ENCODE measurements at places on chromosomes 12 and 14.

GRCh38 chr12:22551624-22552023 lies 7.3 kb upstream of the C2CD5 start:
- no peak for DNase-seq

DNA sequence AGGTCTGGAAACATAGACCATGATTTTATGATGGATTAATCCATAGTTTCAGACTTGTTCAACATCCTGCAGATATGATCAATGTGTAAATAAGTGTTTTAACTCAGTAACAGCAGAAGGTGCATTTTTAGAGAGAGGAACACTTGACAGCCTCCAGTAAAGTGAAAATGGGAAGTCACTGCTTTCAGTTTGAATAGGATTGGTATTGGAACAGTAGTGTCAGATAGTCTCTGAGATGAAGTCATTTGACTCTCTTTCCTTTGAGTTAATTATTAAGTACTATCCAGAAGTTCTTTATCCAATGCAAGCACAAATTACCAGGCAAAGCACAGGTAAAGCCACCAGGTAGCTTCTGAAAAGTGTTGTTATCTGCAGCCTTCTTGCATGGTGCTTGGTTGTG lies 14.5 kb upstream of the NAV3 start:
- DNase-seq: no peak

- no peak for DNase-seq
Observed at GRCh38 chr14:49418789-49419188, 167.4 kb downstream of the RPS29 start.

DNA sequence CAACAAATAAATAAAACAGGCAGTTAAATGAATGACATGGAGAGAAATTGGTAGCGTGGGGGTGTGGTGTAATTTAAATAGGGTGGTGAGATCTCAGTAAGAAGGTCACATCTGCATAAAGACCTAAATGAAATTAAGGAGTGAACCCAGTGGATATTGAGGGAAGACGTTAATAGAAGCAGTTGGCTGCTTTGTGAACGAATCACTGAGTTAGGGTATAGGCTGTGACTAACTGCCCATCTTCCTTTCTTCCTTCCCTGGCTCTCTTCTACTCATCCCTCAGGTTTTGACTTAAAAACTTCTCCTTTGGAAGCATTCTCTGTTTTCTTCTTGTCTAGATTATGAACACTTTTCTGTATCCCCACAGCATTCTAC lies 64.7 kb downstream of the BTG1 start:
- DNase-seq: no peak

DNA sequence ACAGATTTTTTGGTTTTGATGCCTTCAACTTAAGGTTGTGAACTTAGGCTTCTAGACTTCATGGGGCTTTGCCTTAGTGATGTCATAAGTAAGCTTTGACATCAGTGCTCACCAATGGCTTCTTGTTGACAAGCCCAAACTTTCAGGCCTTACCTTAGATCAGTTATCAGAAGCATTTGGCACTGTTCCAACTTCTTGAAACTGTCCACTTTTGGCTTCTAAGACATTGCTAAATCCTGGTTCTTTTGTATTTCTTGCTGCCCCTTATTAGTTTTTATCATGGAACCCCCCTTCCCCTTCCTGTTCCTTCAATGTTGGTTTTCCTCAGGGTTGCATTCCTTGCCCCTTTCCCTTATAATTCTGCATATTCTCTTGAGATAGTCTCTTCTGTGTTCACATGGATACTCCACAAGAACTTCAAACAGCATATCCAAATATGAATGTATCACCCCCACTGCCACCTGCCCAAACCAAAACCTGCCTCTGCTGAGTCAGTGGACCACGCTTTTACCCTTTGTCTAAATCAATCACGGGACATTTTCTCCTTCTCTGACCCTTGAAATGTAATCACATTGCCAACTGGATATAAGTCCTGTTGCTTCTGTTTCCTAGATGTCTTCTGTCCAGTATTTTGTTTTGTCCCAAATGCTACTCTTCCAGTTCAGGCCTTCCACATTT lies 7.9 kb downstream of the PFKM start:
- DNase-seq: no peak

DNA sequence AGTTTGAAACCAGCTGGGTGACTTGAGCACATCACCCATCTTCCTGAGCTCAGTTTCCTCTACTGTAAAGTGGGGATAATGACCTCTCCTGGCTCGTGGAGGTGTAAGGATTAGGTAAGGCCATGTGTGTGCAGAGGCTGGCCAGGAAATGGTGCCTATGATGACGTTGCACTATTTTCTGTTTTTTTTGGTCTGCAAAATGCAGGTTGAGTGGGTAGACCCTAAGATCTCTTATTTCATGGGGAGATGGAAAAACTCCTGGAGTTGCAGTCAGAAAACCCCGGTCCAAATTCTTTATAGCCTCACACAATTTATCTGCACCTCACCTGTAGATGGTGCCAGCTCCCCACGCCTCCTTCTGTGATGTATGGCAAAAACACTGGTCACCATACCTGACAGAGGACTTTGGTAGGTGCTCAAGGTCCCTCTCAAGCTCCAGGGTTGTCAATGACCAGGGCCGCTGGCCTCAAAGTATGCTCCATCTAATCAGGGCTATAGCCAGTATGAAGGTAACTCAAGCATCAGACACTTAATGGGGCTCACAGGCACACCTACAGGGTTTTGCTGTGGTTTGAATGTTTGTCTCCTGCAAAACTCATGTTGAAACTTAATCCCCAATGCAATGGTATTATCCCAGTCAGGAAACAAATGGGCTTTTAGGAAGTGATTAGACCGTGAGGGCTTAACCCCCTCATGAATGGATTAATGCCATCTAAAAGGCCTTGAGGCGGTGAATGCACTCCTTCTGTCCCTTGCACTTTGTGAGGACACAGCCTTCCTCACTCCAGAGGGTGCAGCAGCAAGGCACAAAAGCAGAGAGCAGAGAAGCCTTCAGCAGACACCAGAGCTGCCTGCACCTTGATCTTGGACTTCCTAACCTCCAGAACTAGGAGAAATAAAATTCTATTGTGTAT lies 17.6 kb downstream of the C14orf132 start:
- no peak for DNase-seq

- no peak for DNase-seq
Observed at GRCh38 chr14:27672047-27672446, 1074.2 kb upstream of the NOVA1 start.

GRCh38 chr12:95116773-95117172 lies 43.4 kb upstream of the NR2C1 start:
- no peak for DNase-seq

DNA sequence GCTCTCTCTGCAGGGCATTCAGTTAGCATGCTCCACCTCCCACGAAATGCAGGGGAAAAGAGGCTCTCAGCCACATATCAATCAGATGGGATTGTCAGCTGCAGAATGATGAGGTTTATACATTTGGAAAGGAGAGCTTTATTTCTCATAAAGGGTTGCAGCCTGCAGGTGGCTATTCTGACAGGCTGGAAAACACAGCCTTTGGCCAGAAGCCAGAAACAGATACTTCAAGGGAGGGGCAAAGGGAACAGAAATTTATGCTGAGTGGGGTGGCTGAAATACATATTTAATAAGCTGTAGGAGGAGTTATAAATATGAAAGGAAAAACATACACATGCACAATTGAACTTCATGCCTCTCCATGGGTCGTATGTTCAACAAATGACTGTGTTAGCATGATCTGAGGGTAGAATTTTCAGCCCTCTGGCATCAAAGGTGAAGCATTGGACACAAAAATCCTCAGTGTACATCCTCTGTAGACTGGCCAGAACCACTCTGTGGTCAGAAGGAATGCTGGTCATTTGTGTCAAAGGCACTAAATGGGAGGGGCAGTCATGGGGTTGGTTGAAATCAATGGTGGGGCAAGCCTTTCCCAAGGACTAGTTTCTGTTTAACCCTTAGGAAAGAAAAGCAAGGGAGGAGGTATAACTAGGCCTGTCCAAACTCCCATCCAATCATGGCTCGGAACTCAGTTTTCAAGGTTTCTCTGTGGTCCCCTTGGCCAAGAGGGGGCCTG lies 62.4 kb downstream of the TMX1 start:
- no peak for DNase-seq

DNA sequence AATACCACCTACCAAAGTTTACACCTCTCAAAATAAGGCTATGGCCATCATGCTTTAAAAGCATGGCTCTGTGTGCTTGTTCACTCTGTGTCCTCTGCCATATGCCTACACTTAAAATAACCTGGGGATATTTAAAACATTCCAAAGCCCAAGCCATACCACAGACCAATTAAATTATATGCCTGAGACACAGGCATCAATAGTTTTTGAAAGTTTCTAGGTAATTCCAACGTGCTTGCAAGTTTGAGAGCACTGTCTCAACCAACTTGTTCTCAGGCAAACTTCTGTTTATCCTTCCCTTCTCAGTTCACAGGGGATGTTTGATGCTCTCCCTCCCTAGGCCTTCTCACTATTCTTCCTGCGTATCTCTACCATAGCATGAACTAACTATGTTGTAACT lies 3.4 kb upstream of the FRMD6 start:
- no peak for DNase-seq

- no peak for DNase-seq
Observed at GRCh38 chr14:51500776-51501175, 150.9 kb upstream of the FRMD6 start.

DNA sequence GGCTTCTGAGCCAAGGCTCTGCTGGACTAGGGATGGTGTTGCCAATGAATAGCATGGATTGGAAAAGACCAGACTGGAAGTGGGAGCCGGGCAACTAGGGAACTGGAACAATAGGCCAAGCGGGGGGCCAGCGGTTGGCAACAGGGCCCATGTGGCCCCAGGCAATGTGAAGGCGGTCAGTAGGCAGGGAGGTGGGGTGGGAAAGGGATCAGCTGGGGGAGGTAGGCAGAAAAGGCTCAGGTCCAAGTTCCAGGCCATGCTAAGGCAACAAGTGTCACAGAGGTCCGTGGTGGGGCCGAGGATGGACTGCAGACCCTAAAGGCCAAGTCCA lies 14.9 kb upstream of the MLXIP start:
- no peak for DNase-seq

- no peak for DNase-seq
Observed at GRCh38 chr12:93302331-93303229, 75.1 kb upstream of the NUDT4 start.

GRCh38 chr12:3888659-3889058 lies 15.5 kb upstream of the PARP11 start:
- no peak for DNase-seq

GRCh38 chr12:132448463-132448820 lies 41.5 kb upstream of the FBRSL1 start:
- DNase-seq: no peak

GRCh38 chr12:5379749-5380496 lies 52.0 kb upstream of the NTF3 start:
- DNase-seq: no peak

GRCh38 chr14:102554821-102555819 lies 37.3 kb upstream of the RCOR1 start:
- no peak for DNase-seq

GRCh38 chr12:75482646-75483045 lies 2.1 kb downstream of the GLIPR1 start:
- no peak for DNase-seq

DNA sequence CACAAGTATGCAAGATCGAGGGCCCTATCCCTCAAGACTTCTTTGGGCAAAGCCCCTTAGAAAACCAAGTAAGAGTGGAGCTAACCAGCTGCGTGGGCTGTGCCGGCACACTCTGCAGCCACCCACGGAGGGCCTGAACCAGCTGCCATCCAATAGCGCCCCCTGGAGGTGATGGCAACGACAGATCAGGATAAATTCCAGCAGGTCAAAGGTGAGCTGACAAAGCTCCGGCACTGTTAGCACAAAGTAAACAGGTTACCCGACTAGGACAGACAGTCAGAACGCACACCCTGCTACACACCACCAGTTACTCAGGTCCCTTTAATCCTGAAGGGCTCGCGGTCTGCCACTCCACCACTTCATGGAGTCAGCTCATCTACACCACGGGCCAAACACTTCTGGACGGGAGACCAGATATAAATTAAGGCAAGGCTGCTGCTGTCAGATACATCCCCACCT lies 4.9 kb downstream of the ZBTB39 start:
- DNase-seq: no peak

DNA sequence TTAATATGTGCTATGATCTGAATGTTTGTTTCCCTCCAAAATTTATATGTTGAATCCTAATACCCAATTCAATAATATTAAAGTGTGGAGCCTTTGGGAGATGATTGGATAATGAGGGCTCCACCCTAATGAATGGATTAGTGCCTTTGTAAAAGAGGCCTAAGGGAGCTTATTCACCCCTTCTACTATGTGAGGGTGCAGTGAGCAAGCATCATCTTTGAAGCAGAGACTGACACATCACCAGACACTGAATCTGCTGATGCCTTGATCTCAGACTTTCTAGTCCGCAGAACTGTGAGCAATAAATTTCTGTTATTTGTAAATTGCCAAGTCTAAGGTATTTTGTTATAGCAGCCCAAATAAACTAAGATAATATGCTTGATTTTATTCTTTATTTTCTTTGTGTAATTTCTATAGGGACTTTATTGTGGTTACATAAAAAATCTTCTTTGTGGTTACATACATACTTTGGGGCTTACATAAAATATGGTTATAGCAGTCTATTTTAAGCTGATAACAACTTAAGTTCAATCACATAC lies 131.1 kb upstream of the SLC38A2 start:
- DNase-seq: no peak

DNA sequence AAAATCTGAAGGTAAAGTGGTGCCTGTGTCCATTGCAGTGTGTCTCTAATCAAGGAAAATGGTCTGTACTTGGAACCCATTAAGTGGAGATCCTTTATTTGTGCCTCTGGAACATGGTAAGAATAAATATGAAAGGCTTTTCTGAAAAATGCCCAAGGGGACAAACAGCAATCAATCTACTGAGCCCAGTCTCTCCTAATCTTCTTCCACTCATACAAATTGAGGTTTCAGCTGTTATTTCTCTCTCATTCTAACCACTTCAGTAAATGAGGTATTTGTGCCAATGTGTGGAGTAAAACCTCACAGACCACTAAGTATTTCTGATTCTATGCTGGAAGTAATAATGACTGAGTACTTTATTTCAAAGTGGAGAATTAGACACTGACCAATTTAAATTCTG lies 82.3 kb upstream of the ST8SIA1 start:
- DNase-seq: no peak

DNA sequence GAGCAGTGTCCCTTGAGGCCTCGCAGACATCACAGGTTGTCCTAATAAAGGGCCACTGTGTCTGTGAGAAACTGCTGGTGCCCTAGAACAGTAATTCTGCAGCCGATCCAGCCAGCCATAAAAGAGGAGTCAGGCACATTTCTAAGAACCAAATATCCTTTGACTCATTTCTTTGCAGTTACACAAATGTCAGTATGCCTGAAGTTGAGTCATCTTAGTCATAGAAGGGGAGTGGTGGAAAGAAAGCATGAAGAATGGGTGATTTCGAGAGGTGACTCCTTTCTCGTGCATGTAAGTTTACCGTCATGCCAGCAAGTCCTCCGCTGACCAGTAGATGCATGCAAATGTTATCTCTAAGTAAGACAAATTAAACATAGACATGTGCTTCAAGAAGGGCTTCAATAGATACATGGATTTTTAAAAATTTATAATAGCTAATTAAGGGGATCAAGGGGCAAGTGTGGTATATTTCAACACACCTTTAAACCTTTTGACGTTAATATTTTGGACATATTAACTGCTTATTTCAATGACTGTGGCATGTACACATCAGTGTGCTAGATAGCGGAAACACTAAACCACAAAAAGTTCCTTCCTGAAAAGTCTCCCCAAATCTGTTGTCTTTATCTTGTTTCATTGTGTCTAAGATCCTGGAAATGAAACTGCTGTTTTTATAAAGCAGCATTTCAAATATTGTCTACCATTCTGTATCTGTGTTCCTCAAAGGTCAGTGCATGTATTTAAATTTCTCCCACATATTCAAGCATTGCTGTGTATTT lies 497.4 kb downstream of the NPAS3 start:
- DNase-seq: no peak

Data from right renal cortex interstitium (tissue), 3 donors.